Motor neuron (in vitro differentiated cells): ENCODE measurements at places on chromosomes 16 and 17. TPM values are rescaled to one million over a fixed set of nuclear protein-coding genes. Genes with fewer than 3 reads are reported as not detected.

DNA sequence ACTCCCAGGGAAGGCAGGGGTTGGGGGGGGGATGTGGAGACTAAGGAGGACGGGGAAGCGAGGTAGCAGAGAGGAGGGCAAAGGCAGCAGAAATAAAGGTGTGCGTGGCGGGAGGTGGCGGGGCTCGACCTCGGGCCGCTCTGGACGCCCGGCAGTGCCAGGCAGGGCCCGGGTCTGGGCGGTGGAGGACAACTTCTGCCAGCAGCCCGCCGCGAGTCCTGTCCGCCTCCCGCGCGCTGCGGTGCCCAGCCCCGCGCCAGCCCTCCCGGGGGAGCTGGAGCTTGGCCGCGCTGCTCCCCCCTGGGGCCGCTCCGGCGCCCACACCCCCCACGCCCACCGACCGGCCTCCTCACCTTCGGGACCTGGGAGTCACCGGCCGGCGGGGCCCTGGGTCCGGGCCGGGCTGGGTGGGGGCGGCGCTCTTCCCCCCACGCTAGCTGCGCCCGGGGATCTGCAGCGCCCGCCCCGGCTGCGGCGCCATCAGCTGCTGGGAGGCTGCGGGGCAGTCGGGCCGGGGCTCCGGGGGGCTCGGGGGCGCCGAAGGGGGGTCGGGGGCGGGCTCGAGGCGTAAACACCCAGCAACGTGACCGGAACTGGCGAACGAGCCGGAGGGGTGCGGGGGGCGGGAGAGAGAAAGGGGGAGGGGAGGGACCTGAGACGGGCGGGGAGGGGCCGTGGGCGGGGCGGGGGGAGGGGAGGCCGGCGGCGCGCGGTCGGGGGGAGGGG, at the start of gene CCDC92B:
TSS of gene CCDC92B (minus strand) at position 595 of the 726 bp plus-strand sequence. CDS start 14,507 bp downstream, outside the sequence.
- peak; percentile 73 for ATAC-seq

- no peak for ATAC-seq
Observed at GRCh38 chr17:3213587-3213986, 6.1 kb downstream of the OR1A1 start.

DNA sequence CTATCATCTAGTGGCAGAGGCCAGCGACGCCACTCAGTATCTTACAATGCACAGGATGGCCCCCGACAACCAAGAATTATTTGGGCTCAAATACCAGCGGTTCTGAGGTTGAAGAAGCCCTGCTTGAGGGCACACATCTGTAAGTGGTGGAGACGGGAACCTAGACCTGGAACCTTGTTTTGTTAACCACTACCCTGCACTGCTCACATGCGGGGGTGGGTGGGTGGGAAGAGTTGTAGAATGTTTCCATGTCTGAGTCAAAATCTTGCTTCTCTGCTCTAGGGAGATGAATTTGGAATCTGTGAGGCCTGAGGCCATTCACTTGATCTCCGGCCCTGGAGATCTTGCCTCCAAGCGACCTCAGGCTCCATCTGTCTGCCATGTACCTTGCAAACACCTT, 44.1 kb downstream of the ABCC1 start:
- no peak for ATAC-seq

Gene ERI2
- total RNA-seq: 30.8 and 34.1 TPM in 2 replicates

DNA sequence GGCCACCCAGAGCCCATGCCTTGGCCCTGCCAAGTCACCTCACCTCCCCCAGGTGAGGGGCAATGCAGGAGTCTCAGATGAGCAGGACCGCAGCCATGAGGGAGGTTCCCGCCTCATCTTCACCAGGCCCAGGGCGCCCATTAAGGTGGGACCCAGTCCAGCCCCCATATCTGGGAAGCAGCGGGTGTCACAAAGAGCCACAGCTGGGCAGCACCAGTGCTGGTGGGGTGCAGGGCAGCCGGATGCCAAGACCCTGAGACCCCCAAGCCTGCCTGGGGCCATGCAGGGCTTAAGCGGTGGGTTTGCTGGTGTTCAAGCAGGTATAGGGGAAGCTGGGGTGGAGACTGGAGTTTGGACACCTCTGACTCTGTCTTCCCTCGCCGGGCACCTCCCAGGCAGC, 237.8 kb upstream of the GSE1 start:
- ATAC-seq: no peak

- ATAC-seq: no peak
Observed at GRCh38 chr17:73758245-73758644, 114.0 kb upstream of the SDK2 start.

Gene SYT17
- total RNA-seq: 4.8 and 5.2 TPM in 2 replicates

GRCh38 chr17:39064374-39064773, 87.1 kb downstream of the PLXDC1 start:
- ATAC-seq: no peak

GRCh38 chr16:85202631-85203461, 90.6 kb upstream of the CIBAR2 start:
- ATAC-seq: peak; percentile 67

Gene AOC3
- 3.3 and 3.7 TPM in 2 replicates for total RNA-seq

DNA sequence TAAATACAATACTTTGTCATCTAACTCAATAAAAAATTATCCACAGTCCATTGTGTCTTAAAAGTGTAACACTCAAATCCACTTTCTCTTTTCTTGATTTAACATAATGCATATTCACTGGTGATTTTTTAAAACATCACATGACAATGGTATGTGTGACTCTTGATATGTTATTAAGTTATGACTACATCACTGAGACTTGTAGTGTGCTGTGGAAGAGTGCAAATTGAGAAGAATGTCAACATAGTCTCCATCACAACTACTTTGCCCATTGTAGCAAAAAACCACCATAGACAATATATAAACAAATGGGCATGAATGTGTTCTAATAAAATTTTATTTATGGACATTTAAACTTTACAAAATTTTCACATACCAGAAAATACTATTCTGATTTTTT, 380.7 kb upstream of the PMFBP1 start:
- no peak for ATAC-seq

DNA sequence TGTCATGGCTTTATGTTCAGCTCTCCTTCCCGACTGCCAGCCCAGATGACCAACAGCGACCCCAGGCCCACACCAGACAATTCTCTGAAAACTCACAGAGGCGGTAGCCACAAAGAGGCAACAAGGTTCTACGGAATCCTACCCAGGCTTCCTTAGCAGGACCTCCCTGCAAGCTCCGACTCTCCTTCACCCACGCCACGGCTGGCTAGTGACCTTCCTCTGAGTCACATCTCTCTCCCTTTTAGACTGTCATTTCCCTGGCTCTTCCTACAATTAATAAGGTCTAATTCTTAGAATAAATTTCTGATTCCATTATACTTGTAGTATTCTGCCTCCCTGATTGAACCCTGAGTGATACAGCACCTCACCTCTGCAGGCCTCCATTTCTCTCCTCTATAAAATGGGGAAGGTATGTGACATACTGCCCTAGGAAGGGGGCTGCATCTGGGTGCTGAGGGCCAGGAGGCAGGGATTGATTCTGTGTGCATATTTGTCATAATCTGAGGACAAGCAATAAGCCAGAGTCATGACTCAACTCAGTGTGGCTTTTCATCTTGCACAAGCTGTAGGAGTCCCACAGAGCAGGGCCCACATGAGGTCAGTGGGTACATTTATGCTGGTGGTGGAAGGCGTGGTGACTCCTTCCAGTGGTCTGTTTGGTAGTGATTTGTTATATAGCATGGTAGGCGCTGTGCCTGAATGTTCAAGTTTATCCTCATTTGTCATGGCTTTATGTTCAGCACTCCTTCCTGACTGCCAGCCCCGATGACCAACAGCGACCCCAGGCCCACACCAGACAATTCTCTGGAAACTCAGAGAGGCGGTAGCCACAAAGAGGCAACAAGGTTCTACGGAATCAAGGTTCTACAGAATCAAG, 46.2 kb downstream of the SMPD3 start:
- ATAC-seq: peak; percentile 87

Gene DHRS7C
- total RNA-seq: not detected in 2 replicates

- no peak for ATAC-seq
Observed at GRCh38 chr16:85443116-85443515, 170.0 kb upstream of the GSE1 start.

DNA sequence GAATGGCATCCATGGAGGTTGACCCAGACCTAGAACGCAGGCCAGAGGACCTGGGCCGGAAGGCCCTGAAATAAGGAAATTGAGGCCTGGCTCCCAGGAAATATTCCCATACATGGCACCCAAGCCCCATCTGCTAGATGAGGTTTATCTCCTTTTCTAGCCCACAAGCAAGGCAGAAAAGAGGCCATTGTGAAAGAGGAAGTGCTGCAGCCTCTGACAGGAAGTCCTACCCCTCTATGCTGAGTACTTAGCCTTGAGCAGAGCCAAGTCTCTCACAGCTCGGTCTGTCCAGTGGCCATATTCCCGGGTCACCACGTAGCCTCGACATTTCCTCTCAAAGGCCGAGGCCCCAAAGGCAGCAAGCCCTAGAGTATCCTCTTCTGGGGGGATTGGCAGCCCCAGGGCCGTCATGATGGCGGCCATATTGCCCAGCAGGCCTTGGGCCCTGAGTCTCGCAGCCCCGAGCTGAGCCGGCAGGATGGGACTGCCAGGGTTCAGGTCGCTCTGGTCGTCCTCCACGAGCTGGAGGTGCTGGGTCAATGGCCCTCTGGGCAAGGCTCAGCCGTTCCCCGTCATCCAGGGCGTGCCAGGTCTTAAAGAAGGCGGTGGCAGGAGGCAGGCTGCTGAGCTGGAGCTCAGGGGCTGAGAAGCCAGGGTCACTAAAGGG, 7.8 kb downstream of the CTF1 start:
- no peak for ATAC-seq

Gene TPSAB1
- not detected in 2 replicates for total RNA-seq

Gene SMIM5
- total RNA-seq: 0.73 and 1.00 TPM in 2 replicates

- no peak for ATAC-seq
Observed at GRCh38 chr16:19235478-19235877, 50.1 kb upstream of the CLEC19A start.

GRCh38 chr16:88381820-88382451, 823 bp upstream of the ZNF469 start:
- ATAC-seq: no peak

DNA sequence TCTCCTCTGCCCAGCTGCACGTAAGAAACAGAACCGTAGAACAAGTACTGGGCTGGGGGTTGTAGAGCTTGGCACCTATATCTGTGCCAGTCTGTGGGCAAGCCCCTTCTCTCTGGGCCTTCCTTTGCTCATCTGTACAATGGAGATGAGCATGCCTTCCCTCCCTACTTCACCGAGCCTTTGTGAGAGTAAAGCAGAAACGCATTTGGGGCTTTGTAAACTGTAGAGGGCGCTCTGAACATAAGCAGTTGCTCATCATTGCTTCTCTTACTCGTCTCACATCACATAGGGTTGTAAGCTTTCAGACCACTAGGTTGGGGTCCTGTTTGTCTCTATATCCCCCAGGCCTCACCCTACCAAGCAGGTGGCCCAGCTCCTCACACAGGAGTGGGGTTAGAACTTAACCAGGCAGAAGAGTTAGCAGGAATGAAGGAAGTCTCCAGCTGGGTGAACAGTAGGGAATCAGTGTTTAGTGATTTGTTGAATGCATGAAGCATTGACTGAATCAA, 15.1 kb downstream of the SAMD14 start:
- ATAC-seq: no peak

GRCh38 chr17:64502809-64503208, 3.3 kb downstream of the DDX5 start:
- no peak for ATAC-seq

DNA sequence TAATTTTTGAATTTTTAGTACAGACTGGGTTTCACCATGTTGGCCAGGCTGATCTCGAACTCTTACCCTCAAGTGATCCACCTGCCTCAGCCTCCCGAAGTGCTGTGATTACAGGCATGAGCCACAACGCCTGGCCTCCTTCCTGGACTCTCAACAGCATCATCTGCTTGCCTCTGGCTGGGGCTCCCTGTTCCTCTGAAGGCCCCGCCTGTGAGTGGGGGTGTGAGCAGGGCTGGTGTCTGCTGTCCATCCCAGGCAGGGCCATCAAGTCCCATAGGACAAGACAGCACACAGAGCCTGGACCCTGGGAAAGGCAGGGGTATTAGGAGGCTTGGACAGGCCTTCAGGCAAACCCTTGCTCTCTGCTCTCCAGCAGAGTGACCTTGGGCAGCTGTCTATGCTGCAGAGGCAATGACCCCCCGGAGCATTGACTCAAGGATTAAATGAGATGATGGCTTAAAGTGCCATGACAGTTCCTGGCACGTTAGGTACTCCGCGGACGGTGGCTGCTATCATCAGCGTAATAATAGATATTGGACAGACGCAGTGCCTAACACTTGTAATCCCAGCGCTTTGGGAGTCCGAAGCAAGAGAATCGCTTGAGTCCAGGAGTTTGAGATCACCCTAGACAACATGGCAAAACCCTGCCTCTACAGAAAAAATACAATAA, 19.2 kb downstream of the SCNN1B start:
- ATAC-seq: no peak

GRCh38 chr17:58414596-58414997, 2.7 kb downstream of the RNF43 start:
- ATAC-seq: no peak

Gene NTN1
- total RNA-seq: 9.0 and 10.1 TPM in 2 replicates

- ATAC-seq: no peak
Observed at GRCh38 chr17:37605813-37606505, 3.3 kb downstream of the SYNRG start.

- ATAC-seq: no peak
Observed at GRCh38 chr17:4100883-4101756, 41.7 kb downstream of the ZZEF1 start.

GRCh38 chr17:62802561-62803205, 5.4 kb downstream of the MARCHF10 start:
- ATAC-seq: no peak

Gene KRTAP1-1
- total RNA-seq: not detected in 2 replicates

DNA sequence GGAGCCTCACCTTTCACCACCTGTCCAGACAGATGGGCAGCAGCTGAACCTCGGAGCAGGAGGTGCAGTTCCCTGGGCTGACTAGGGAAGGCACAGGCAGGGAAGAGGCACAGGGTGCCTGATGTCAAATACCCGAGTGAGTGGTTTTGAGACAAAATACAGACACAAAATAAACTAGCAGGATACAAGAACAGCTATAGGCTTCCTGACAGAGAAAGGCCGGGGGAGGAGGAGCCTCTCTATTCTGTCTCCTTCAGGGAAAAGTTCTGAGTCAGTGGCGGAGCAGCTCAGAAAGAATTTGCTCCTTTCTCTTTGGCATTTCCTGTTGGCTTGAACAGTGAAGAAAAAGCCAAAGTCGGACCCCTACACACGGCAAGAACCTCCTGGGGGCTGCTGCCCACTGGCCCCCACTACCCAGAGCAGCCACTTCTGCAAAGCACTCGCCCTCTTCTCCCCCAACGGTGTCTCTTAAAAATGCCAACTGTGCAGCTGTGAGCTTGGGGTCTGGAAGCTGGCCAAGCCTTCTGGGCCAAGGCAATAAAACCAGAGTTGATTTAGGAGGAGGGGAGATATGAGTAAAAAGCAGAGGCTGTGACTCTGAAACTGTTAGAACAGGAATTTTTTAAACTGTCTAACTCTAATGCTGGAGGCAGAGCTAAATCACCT, 14.4 kb upstream of the FAAP100 start:
- ATAC-seq: peak; percentile 54
